Stimulated activated CD4-positive, alpha-beta T cell treated with anti-CD3 and anti-CD28 coated beads, Interleukin-12 subunit alpha, Interleukin-12 subunit beta, amount 100 ng/mL, for 4 hours (primary cell): ENCODE measurements at places on chromosomes 11 and 22.

- no peak for DNase-seq
These were observed 11.8 kb downstream of the SULT4A1 start for GRCh38 chr22:43850529-43850928.

DNA sequence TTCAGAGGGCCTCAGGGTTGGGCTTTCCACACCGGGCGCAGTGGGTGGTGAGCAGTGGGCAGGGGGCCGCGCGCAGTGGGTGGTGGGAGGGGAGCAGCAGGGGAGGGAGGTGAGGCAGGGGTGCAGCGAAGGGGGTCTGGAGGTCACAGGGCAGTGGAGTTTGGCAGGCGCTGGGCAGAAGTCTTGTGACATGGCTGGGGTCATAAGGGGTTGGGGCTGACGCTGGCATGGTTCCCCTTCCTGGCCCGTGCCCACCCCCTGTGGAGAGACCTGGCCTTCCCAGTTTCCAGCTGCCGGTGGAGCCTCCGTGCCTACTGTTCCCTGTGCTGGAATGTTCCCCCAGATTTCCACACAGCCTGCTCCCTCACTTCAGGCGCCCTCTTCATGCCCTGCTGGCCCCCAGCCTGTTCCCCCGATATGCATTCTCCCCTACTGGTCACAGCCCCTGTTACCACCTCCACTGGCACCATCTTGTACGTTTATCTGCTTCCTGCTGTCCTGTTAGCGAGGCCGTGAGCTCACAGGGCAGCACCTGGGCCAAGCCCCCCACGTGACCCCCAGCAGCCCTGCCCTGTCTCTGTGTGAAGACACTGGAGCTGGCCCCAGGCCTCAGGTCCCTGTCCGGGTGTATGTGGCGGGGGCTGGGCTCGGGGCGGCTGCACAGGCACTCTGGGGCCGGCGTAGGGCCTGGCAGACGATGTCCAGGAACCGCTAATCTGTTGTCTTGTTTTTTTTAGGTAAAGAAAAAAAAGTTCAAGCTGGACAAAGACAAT lies 111.6 kb downstream of the KCNQ1OT1 start:
- DNase-seq: no peak

DNA sequence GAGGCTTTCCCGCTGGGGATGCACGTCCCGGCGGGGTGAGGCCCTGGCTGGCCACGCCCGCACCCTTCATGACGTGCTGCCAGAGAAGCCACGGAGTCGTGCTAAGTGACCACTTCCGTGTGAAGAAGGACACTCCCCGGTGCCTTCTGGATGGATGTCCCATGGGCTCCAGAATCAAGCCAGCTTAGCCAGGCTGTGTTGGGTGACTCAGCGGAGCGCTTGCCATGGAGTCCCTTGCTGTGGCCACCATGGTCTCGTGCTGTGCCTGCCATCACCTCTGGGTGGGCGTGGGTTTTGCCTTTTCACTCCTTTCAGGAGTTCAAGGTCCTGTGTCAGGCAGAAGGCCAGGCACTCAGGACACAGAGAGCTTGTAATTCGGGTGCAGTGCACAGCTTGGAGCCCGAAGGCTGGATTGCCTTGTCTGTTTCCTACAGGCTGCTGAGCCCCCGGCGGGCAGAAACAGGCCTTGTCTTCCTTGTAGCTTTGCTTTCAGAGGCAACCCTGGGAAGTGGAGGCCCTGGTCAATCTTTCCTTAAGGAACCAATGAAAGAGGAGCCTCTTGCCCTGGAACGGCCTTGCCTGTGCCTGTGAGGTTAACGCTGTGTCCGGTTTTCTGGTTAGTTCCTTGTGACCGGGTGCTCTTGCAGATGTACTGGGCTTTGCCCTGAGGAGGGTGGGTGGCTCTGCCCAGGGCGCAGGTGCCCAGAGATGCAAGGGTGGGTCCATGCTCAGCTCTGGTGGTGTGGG lies 268.6 kb downstream of the TBC1D22A start:
- DNase-seq: no peak

- peak; percentile 33 for DNase-seq
These were observed 10.6 kb downstream of the TMEM184B start for GRCh38 chr22:38262051-38262795.
